ENCODE measurements at places on chromosomes 7 and 10.

DNA sequence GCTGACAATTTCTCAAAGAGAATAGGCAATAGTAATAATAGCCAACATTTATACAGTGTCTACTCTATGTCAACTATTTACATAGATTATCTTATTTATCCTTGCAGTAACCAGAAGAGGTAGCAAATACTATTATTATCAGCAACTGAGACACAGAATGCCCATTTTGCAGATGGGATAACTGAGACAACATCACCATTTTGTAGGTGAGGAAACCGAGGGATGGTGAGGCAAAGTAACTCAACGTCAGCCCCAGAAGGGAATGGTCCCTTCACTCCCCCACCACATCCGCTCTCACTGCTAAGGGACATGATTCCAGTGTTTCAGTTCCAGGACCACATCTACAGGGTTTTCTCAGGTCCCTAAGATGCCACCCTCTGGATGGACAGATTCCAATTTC, 261.2 kb upstream of the NEBL start:
- DNase-seq, result no peak

GRCh38 chr10:58840840-58841435, 328.3 kb downstream of the BICC1 start:
- DNase-seq, result no peak

DNA sequence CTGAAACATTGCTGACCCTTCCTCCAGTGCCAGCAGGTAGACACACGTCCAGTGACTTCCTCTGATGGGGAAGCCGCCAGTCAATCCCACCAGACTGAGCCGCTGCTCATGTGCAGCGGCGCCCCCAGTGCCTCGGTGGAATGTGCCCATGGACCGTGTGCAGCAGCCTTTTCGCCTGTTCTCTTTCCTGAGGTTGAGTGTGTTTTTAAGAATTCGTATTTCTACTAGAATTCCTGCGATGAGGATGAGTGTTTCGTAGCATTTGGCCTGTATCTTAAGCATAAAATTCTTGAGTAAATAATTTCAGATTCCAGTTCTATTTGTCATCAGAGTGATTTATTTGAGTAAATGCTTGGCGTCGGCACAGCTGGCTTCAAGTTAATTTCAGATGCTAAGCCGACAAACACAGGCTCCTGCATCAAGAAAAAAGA, 35.4 kb downstream of the BNIP3 start:
- peak; percentile 84 for DNase-seq

GRCh38 chr10:33248638-33249037, 85.8 kb downstream of the NRP1 start:
- DNase-seq, result no peak

GRCh38 chr7:1127001-1127400, 33.0 kb downstream of the ZFAND2A start:
- DNase-seq, result no peak

DNA sequence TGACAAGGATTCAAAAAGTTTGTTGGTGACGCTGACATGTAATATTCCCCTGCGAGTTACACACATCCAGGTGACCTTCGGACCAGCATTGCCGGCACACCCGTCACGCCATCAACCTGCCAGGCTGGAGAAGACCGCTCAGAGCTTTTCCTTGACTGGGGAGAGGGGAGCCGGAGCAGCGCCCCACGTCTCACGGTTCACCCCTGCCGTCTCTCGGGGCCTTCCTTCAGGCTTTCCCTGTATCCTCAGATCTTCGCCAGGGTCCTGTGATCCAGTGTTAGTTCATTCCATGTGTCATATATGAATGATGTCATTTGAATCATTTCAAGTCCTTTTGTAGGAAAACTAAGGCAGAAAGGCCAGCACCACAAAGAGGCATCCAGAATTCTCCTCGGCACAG, 127.8 kb downstream of the MGMT start:
- no peak for DNase-seq

- DNase-seq, result no peak
Measured at GRCh38 chr7:141251957-141252356, 178.1 kb downstream of the TMEM178B start.

DNA sequence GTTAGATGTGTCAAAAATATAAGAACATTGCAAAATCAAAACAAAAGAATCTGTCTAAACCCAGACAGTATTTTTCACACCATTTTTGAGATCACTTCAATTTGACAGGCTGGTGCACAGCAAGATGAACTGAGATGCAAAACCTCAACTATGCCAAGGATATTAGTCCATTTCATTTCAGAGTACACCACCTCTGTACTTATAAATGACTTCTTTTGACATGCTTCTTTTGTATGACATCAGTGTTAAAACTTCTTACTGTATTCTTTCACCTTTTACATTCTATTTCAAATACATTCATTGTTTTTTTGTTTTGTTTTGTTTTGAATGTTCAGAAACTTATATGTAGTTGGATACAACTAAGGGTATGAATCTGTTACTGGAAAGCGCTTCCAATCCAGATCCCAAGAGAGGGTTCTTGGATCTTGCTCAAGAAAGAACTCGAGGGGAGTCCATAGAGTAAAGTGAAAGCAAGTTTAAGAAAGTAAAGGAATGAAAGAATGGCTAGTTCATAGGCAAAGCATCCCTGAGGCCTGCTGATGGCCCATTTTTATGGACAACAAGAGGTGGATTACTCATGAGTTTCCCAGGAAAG, 23.5 kb upstream of the GPR141 start:
- no peak for DNase-seq

DNA sequence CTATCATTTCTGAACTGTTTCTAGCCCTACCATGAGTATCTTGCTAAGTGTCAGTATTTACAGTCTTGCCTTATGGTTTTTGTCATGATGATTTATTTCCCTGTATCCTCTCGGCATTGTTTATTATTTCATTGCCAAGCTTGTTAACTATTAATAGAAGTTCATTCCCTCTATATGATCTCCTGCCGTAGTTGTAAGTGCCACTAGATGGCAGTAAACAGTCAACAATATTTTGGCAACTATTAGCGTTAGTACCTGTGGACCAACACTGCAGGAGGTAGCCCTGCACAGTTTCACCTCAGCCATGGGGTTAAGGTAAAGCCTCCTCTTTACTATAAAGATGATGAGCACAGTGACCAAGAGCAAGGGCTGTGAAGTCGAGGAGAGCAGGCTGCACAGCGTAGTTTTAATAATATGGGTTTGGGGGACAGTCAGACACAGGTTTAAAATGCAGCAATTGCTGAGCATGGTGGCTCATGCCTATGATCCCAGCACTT, 26.1 kb upstream of the CCNJ start:
- peak; percentile 55 for DNase-seq

GRCh38 chr10:127648885-127649284, 88.1 kb upstream of the FOXI2 start:
- no peak for DNase-seq

DNA sequence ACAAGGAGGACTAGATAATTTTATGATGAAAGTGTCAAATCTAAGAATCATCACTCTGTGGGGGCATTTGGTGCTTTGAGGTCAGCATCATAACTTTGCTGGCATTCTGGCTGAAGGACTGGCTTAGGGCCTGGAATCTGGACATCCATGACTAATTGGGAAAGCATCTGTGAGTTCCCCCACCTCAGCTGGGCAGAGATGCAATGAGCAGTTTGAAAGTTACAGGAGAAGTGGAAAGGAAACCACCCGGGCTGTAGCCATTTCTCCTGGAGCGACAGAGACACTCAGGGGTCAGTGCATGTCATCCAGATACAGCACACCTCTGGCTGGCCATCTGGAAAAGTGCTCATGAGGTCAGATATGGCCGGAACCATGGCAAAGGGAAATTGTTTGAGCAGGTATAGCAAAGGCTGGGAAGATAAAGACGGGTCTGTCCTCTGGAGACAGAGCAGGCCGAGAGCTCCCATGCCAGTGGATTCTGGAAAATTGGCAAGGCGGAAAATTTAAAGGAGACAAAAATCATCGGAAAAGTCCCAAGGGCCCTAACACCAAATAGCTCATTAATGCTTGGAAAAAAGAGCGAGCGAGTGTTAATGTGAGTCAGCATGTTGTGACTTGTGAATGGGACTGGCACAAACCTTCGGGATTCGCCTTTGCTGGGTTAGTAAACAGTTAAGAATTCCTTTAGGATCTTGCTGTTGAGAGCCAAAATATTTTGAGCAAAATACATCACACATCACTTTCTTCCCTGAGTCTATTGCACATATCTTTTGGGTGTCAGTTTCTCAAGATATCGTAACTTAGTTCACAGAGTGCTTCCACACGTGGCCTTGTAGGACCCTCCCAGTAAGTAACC, 188.4 kb upstream of the AGK start:
- DNase-seq, result peak; percentile 56

- no peak for DNase-seq
Measured at GRCh38 chr7:31875424-31875823, 188.4 kb downstream of the PPP1R17 start.

DNA sequence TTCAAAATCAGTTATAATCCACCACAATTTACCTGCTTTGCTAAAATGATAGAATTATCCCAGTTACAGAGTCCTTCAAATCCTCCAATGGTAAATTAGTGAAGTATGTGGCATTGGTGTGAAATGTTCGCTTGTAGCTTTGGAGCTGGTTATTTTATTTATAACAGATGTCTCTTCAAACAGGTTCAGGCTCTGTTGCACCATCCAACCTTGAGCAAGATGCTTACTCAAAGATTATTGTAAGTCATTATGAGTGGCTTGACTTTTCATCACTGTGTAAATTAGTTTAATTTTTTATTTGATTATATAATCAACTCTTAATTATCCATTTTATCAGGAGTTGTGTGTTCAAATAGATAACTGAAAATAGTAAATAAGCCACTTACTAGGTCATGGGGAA, 99.4 kb downstream of the BTRC start:
- DNase-seq, result no peak

- no peak for DNase-seq
Measured at GRCh38 chr10:124532106-124532641, 70.6 kb downstream of the LHPP start.

- no peak for DNase-seq
Measured at GRCh38 chr7:157483971-157484410, 147.2 kb downstream of the DNAJB6 start.

- no peak for DNase-seq
Measured at GRCh38 chr10:70376436-70377378, 5.7 kb downstream of the LRRC20 start.

DNA sequence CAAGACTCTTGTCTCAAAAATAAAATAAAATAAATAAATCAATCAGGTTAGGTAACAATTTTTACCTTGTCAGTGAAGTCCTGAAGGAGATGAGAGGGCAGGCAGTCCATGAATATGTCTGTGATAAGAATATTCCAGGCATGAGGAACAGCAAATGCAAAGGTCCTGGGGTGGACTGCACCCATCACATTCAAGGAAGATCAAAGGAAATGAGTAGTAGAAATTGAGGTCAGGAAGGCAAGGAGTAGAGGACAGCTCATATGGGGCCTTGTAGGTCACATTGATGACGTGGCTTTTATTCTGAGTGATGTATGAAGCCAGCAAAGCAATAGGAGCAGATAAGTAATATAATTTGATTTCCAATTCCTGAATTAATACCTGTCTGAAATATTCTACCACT, 76.5 kb upstream of the TCF7L2 start:
- DNase-seq, result no peak

DNA sequence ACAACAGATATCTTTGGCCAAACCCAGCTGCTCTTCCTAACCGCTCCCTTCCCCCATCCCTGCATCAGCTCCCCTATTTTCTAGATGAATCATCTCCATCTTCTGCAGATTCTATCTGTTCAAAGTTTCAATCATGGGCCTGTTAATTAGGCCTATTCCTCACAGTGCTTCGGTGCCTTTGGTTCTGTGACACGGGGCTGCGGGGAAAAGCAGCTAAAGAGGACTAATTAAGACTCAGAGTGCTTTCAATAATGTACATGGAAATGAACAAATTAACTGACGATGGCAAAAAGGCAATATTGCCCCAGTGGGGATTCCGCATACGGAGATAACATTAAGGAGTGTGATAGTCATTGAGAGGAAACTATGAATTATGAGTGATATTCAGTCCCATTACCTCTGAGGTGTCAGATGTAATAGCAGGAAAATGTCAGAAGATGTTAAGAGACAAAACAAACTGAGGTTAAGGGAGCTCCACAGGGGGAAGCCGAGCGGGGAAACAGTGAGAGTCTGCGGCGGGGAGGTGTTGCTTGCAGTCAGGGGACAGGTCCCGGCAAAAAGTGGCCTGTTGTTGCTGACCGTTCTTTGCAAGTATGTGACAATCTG, 716.9 kb downstream of the TYW1 start:
- DNase-seq, result no peak

DNA sequence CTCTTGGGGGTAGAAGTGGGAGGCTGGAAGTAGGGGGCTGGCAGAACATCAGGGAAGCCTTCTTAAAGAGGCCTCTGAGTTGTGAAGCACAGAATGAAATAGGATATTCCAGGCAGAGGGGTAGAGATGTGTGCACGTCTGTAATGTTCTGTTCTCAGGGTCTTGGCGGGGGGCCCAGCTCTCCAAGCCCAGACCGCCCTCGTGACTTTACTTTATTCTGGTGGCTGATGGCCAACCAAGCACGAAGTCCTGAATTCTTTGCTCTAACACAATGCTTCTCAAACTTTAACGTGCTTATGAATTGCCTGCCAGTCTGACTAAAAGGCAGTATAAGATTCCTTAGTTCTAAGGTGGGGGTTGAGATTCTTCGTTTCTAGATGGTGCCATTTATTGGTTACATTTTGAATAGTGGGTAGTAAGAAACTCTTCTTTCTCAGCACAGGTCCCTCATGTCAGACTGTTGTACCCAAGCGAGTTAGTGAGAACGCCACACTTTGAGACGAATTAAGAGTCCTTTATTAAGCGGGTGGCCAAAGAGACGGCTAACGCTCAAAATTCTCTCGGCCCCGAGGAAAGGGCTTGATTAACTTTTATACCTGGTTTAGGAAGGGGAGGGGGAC, 8.2 kb downstream of the PRXL2A start:
- DNase-seq, result no peak

DNA sequence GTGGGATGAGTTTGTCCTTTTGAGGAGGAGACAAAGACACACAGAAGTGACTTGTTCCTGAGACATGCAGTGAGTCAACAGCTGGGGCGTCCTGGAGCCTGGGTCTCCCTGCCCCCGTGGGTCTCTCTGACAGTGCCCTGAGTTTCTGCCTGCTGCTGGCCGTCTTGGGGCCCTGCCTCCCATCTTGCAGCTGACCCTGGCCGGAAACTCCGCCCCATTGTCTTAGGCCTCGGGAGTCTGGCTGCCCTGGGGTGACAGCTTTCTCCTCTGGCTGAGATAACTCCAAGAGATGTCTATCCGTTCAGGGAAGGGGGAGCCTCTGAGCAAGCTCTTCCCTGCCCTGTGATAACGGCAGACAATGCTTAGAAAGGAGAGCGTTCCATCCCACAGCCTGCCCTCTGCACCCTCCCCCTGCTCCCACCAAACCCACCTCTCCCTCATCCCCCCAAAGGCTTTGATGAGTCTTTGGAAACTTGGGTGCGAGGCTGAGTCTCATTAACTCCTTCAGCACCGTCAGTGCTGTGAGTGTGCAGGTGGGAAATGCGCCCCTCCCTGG, 69.5 kb upstream of the PODXL start:
- DNase-seq, result peak; percentile 71

GRCh38 chr7:86918245-86918644, 141.2 kb downstream of the ELAPOR2 start:
- no peak for DNase-seq

GRCh38 chr10:105734479-105734878, 1093.4 kb downstream of the SORCS3 start:
- no peak for DNase-seq
